ENCODE measurements at places on chromosomes 5 and 9. TPM values are rescaled to one million over a fixed set of nuclear protein-coding genes. Genes with fewer than 3 reads are reported as not detected.

- DNase-seq, result no peak
Observed at GRCh38 chr5:65482736-65483545, 1.2 kb upstream of the ADAMTS6 start.

GRCh38 chr5:130110328-130110727 lies 206.1 kb downstream of the CHSY3 start:
- no peak for DNase-seq

DNA sequence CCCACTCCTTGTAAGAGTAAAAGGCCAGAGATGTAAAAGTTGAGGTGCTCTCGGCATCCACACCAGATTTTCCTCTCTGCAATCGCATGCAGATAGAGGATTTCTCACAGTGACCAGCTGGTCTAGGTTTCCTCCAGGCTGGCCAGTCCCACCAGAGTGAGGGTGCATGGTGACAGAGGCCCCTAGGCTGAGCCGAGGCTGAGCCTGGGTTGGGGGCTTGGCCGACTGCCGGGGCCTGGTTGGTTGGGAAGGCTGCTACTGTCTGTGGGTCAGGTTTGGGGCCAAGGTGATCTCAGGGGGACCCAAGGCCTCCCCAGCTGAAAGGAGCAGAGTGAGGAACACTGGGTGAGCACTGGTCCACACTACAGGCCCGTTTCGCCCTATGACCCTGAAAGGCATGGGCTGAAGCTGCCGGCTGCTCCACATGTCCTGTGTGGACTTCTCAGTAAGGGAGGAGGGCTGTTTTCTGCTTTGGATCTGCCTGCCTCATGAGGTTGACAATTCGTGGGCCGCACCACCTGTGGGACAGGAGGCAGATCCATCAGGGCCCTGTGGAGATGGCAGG lies 400.8 kb upstream of the IRX4 start:
- DNase-seq, result no peak

GRCh38 chr9:7794196-7794595 lies 5.4 kb downstream of the DMAC1 start:
- DNase-seq, result no peak

DNA sequence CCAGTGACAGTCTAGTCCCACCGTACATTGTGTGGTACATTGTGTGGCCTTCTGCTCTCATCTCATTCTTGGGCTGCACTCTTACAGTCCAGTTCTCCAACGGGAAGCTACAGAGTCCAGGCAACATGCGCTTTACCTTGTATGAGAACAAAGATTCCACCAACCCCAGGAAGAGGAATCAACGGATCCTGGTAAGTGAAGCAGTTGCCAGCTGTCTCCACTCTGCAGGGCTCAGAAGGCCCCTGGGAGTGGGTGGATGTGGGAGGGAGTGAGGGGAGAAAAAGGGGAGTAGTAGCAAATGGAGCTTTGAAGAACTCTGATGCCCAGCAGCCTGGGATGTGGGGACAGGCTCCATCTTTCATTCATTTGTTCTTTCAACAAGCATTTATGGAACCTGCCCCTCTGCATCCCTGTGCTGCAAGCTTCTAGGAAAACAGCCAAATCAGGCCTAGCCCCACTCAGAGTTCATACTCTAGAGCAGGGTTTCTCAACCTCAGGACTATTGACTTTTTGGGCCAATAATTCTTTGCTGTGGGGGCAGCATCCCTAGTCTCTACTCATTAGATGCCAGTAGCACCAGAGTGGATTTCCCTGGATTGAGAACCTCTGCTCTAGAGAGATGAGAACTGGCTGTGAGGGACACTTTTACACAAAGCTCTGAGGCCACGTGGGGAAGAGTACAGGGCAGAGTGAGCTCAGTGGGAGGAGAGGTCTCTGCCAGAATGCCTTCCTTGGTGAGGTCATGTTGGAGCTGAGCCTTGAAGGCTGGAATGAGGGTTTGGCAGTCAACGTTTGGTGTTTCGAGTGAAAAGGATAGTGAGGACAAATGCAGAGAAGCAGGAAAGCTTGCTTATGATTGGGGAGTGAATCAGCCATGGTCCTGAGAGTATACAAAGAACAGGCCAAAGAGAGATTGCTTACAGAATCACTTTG lies 1.1 kb downstream of the POLR1E start:
- DNase-seq, result no peak

- no peak for DNase-seq
Observed at GRCh38 chr5:3284506-3284905, 311.1 kb upstream of the IRX1 start.

The HACD4 gene
- 6.5 TPM for total RNA-seq

The ANKS6 gene
- 12.2 TPM for total RNA-seq

The GCNT1 gene
- total RNA-seq, result 0.53 TPM

The SLC35D2 gene
- 13.2 TPM for total RNA-seq
